ENCODE measurements at places on chromosomes 6 and 20.

DNA sequence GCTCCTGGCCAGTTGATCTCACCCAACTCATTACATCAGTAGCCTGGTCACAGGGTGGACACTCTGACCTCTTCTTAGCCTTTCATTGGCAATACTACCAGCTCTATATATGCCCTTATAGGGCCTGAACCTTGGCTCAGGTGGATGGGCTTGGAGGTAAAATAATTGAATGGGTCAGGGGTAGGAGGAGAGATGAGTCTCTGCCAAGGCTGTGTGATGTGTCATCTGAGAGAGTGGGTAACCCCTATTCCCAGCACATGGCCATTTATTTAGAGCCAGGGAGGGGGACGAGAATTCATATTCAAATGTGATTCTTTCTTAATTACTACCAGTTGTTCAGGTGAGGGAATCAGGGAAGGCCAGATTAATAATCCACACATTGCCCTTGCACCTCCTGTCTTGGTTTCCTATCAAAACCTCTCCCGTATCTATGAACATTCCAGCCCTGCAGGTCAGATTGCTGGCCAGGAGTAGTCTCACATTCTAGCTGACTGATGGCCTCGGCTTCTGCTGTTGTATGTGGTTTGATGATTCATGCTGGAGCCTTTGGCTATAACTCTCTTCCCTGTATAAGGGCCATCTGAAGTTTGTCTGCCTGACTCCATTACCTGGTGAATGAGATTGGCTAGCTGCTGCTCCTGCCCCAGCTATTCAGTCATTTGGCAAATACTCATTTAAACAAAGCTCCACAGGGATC, 13.4 kb downstream of the C20orf173 start:
- DNase-seq = no peak

GRCh38 chr6:108841377-108841855, 6.8 kb upstream of the ARMC2 start:
- no peak for DNase-seq

GRCh38 chr20:59807909-59808728, 125.3 kb downstream of the SYCP2 start:
- DNase-seq = no peak

DNA sequence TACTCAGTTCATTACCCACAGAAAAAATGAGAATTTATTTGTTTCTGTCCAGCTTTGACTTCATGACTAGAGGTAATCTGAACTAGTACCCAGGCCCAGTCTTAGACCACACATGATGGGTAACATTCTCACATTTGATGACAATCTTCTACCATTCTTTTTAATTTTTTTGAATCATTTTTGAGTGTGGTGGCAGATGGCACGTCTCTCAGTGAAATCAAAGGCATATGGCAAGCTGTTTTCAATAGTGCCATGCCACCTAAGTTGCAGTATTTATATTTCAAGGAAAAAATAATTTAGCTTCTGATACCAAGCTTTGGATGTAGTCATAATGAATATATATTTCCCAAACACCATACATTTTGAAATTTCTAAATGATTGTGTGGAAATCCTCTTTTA, 88.8 kb upstream of the HS3ST5 start:
- no peak for DNase-seq

DNA sequence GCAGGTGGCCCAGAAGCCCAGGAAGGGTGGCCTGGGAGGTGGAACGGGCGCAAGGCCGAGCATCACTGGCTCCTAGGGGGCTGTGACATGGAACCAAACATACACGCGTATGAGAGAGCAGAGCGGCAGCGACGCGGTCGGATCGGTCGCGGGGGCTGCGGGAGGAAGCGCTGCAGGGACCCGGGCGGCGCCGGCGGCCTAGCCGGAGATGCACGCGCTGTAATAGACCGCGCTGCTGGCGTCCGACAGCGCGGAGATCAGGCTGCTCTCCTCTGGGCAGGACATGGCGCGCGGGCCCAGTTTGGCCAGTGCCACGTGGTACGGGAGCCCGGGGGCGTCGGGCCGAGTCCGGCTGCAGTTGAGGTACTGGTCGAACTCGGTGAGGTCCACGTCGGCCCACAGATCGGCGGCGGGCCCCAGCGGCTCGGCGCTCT, 1.5 kb downstream of the SOX18 start:
- no peak for DNase-seq

DNA sequence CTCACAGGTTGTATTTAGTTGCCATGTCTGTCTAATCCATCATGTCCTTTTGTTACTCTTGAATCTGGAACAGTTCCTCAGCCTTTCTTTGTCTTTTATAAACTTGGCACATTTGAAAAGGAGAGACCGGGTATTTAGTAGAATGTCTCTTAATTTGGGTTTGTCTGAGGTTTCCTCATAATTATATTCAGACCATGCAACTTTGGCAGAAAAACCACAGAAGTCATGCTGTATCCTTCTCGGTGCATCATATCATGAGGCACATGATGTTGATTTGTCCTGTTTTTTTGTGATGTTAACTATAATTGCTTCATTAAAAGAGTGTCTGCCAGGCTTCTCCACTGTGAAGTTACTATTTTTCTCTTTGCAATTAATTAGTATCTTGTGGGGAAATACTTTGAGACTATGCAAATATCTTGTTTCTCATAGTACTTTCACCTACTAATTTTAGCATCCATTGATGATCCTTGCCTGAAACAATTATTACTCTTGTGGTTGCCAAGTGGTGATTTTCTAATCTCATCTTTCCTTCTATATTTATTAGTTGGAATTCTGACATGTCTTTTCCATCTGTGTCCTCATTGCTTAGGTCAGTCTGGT, 837.3 kb downstream of the DHX35 start:
- no peak for DNase-seq

DNA sequence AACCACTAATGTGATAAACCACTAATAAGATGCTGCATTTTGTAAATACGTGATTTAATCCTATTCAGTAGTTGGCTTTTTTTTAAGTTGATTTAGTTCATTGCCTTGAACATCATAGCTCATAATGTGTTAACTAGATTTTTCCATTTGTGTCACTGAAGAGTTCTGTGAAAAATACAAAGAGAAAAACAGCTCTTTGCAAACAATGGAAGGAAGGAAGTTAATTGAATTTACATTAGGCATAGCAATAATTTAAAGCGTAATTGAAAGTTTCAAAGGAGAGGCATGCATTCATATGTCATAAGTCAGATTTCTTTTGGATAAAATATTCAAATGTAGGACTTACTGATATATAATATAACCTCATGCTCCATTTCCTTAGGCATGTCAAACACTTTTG, 102.3 kb downstream of the TBC1D7 start:
- DNase-seq = no peak

- no peak for DNase-seq
Observed at GRCh38 chr6:109483735-109484057, 677 bp upstream of the ZBTB24 start.

- no peak for DNase-seq
Observed at GRCh38 chr20:48733296-48733790, 94.5 kb downstream of the PREX1 start.

DNA sequence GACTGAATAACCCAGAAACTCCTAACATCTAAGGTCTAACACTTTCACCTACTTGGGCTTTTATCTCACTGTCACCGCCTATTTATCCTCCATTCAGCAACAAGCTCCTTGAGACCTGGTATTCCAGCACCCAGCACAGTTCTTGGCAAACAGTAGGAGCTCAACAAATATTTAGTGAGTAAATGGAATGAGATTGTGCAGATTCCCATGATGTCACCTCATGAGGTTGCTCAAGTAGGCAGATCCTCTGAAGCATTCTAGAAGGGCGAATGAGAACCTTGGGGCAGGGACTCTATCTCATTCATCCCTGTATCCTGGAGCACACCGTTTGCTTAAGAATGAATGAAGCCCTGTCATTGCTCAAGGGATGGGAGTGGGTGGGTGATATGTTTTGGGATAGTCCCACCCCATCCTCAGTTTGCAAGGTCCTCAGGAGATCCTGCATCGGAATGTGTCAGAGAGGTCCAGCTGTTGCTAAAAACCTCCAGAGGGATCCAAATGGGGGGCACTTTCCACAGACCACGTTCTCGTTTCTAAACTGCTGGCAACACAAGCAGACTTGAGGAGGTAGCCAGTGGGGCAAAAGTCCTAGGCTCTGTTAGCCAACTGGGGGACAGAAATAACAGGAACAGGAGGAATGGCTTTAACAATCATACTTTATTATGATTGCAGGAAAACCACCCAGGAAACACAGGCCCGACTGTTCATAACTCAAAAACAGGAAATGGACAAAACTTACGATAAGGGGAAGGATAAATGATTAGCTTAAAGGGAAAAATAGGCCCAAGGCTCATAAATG, 42.0 kb downstream of the EDN1 start:
- no peak for DNase-seq

- DNase-seq = no peak
Observed at GRCh38 chr6:144415014-144415413, 129.9 kb downstream of the UTRN start.

GRCh38 chr20:37142708-37143107, 36.4 kb upstream of the RPN2 start:
- no peak for DNase-seq

DNA sequence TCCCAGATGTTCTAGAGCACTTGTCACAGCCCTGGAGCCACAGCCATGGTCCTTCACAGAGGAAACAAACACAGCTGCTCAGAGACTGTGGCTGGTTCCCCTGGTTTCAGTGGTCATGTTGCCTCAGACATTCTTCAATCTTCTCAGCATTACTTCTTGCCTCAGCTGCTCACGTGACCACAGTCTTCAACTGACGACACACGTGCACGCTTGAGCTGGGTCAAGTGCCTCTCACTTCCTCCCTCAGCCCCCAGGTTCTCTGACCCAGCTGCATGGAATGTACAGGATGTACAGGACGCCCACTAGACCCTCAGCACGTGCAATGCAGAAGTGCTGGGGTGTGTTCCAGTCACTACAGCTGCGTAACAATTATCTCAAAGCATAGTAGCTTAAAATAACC, 159.8 kb upstream of the GGTLC1 start:
- DNase-seq = no peak

DNA sequence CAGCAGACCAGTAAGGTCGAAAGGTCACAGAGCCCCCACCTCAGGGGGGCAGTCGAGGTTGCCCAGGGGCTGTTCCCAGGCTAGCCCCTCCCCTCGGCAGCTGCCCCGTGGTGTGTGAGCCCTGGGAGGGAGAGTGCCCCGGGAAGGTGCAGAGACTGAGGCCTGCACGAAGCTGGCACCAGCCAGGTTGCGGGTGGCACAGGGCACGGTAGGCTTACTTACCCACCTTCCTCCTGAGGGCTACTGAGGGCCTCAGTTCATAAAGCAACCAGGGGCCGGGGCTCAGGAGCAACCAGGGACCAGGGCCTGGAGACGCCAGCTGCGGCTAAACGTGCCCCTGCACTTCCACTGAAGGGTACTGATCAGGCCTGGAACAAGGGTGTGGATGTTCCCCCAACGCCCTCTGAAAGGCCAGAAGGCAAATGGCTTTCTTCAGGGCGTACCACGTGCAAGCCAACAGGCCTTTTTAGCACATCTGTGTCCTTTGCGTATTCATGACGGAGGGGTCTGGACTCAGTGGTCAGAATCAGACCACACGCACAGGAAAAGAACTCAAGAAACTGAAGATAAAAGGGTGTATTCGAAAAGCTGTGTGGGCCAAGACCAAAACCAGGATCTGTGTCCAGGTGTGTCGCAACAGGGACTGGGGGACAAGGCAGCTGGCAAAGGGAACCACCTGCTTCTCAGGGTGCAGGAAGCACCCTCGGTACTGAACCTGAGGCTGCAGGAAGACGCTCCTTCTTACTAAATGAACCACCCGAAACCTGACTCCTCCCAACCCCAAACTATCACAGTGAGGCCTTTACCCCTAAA, 24.5 kb upstream of the TCFL5 start:
- DNase-seq = no peak

DNA sequence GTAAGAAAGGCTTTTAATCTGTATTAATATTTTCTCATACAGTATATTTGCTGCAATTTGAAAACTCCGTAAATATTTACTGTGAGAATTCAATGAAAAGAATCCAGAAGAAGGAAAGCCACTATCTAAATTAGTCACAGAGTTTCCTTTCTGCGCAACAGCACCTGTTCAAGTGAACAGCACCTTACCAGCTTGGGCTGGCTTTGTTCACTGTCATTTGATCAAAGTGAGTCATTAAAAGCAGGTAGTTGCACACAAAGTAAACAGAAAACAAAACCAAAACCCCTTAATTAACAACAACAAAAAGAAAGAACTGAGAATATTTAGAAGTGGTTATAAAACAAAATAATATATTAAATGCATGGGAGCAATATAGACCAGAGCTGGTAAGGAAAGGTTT, 12.8 kb downstream of the SMLR1 start:
- no peak for DNase-seq

DNA sequence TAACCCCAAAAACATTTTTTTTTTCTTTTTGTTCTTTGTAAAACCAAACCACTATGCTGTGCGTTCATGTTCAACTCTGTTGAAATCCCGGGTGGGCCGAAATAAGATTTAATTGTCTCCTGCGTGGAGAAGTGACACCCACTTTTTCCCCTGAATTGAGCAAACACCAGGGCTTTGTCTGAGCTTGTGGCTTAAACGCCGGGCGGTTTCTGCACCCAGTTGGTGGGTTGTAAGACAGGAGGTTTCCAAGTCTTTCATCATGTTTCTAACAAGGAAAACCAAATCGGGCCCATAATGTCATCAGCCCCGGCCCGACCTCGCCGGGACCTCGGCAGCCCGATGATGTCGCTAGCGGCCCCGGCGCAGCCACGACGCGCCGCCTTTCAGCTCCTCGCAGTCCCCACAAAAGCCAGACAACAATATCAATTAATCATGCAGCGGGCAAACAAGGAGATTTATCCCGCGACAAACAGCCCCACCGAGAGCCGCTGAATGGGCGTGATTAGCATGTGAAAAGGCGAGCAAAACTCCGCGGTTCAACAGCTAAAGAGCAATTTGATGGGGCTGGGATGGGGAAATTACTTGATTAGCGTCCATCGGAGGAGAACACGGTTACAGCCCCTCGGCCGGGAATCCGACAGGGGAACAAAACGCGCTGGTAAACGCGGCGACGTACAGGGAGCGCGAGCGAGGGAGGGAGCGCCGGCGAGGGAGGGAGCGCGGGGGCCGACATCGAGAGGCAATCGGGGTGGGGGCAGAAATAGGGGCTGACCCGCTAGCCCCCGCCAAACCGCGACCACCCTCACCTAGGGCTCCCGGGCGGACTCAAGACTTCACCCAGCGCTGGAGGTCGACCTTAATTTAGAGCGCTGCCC, 5.3 kb downstream of the LINC00237 start:
- DNase-seq = no peak

DNA sequence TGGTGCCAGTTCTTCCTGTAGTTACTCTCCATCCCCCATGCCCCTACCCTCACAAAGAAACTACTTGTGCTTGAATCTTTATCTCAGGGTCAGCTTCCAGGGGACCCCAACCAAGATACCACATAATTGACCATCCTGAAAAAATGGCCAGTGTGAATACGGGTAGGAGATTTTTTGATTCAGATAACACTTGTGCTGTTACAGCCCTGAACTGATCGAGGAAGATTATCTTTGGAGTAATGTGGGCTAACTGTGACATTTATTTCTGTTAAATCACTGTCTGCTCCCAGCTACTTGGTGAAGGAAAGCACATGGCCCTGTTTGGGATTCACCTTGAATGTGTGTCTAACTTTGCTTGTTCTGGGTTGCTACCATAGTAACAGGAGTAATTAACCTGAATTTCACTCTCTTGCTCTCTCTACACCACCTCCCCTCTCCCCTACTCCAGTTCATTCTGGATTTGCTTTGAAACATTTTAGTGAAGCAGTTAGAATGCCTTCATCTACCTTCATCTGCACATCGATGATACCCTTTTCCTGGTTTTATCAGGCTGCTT, 219.6 kb upstream of the CHD6 start:
- DNase-seq = no peak

GRCh38 chr20:51497542-51498467, 44.7 kb downstream of the NFATC2 start:
- DNase-seq = peak; percentile 23

GRCh38 chr6:141486942-141487341, 645.8 kb upstream of the GJE1 start:
- DNase-seq = no peak
